ENCODE measurements at places on chromosomes 16 and 17.
A peak's percentile ranks its signal among the peaks of the same experiment; 100 is the strongest.

DNA sequence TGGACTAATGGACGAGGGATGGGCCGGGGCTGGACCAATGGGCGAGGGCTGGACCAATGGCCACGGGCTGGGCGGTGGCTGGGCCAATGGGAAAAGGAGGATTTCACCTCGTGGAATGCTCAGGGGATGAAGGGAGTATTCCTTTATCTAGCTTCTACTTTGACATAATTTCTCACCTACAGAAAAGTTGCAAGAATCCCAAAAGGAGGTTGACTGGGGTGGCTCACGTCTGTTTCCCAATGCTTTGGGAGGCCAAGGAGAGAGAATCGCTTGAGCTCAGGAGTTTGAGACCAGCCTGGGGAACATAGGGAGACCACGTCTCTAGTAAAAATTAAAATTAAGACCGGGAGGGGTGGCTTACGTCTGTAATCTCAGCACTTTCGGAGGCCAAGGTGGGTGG is 5.7 kb upstream of the FLYWCH1 start:
- no peak for DNase-seq

GRCh38 chr16:26128296-26128695 is 436.5 kb downstream of the HS3ST4 start:
- no peak for DNase-seq

DNA sequence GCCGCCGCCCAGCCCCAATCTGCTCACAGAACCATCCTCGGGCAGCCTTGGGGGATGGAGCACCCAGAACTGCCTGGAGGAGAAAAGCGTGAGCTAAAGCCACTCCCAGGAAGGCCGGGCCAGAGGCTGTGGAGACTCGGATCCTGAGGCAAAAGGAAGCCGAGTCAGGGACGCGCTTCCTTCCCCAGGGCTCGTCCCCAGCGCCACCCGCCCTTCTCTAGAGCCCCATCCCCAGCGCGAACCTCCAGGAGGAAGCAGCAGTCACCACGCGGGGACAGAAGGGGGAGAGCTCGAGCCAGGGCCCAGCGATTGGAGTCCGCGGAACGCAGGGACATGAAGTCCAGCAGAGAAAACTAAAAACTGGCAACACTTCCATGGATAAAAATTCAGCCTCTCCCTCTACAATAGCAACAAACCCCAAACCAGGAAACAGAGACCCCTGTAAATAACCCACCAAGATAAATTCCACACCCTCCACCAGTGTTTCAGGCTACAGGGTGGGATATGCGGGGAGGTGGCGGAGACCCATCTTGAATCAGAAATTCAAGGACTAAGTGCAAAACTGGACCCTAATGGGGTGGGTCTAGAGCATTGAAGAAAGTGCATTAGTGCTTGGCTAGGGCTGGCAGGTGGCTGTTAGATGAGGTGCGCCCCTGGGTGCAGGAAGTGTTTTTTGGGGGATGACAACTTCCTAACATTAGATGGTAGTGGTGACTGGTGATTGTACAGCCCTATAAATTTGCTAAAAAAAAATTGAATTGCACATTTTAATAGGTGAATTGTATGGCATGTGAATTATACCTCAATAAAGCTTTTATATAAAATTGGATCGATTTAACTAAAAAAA is 116.1 kb upstream of the METRNL start:
- peak; percentile 62 for DNase-seq

- DNase-seq: no peak
These were observed 36.3 kb downstream of the SLC47A1 start for GRCh38 chr17:19569785-19570543.

GRCh38 chr16:50994995-50995394 is 156.1 kb downstream of the SALL1 start:
- DNase-seq: no peak

- DNase-seq: no peak
These were observed 255.5 kb upstream of the N4BP1 start for GRCh38 chr16:48865520-48865919.

DNA sequence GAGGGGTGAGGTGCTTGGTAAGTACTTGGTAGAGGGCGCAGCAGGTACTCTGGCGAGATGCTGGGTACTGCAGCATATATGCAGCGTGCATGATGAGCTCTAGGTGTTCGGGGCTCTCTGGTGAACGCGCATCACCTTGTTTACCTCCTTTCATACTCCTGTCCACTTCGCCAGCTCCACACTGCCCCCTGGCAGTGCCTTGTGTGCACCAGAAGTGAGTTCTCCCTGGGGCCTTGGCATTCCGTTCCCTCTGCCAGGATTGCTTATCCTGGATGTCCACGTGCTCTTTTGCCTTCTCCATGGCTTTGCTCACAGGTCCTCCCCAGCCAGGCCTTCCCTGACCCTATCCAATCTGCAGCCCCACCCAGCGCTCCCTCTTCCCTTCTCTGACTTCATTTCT is 154.2 kb downstream of the MRM1 start:
- DNase-seq: no peak

DNA sequence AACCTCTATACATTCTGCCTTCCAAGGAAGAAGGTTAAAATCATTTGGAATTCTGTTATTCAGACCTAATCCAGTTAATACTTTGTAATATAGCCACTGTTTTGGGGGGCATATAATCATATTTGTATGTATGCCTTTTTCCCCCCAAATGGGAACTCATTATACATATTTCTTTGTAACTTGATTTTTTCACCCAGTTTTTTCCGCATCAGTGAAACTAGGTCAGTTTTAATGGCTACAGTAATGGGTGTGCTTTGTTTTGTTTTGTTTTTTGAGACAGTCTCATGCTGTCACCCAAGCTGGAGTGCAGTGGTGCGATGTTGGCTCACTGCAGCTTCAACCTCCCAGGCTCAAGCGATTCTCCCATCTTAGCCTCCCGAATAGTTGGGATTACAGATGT is 54.9 kb downstream of the WWP2 start:
- DNase-seq: no peak

DNA sequence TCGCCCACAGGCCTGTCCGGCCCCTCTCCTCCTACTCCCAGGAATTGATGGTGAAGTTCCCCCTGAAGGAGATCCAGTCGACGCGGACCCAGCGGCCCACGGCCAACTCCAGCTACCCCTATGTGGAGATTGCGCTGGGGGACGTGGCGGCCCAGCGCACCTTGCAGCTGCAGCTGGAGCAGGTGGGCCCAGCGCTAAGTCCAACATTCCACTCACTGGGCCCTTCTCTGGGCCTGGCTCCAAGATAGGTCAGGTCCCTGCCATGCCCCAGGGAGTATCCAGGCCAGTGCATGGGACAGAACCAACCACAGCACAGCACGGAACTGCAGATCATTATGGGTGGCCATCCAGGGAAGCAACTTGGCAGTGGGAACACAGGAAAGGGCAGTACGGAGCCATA is 9.9 kb upstream of the ALKBH5 start:
- DNase-seq: no peak

- DNase-seq: no peak
These were observed 101.9 kb upstream of the COX10 start for GRCh38 chr17:13967416-13967815.

DNA sequence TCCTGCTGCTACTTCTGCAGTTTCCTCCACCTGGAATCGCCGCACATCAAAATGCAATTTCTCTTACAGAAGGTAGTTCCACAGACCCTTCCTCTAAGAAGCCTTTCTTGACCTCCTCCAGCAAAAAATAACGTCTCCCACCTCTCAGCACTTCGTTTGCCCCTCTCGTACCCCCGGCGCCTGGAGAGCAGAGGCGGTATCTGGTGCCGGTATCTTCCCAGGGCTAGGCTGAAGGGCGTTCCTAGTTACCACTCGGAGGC is 482 bp downstream of the DCTPP1 start:
- no peak for DNase-seq

GRCh38 chr17:81018044-81018802 is 16.7 kb upstream of the BAIAP2 start:
- no peak for DNase-seq

- DNase-seq: no peak
These were observed 3.5 kb upstream of the CXCL16 start for GRCh38 chr17:4743216-4743615.

DNA sequence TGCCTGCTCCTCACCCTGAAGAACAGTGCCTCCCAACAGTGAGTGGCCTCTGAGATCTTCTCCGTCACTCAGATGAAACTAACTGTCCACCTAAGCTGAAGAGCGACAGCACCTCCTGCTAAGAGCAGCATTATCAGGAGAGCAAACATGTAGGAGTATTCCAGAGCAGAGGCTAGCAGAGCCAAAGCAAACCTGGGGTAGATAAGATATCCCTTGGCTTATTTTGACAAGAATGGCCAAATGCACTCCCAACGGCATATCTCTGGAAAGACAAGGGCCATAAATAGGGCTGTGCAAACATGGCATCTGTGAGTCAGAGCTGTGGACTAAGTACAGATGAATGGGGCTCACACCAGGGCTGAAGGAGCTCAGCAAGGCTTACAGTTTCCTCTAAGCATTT is 96.3 kb downstream of the NDEL1 start:
- no peak for DNase-seq

DNA sequence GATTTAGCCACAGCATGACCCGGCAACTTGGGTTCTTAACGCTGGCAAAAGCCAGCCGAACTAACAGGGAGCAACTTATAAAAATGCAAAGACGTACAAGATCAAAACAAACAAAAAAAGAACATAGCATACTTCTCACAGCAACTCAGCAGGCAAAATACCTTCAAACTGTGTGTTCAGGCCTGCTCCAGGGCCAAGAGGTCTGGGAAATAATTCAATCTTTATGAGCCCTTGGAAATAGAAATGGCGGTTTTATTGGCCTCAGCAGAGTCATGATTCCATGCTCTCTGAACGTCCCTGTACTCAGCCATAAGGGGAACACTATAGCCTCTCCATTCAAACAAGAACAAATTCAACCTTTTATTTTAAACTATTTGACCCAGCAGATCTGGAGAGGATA is 101.3 kb upstream of the C17orf78 start:
- DNase-seq: no peak

GRCh38 chr16:75599452-75600277 is 23.4 kb downstream of the ADAT1 start:
- no peak for DNase-seq

- no peak for DNase-seq
These were observed 1.8 kb upstream of the TELO2 start for GRCh38 chr16:1491327-1491726.

GRCh38 chr17:8520981-8521380 is 85.3 kb downstream of the NDEL1 start:
- peak; percentile 35 for DNase-seq

DNA sequence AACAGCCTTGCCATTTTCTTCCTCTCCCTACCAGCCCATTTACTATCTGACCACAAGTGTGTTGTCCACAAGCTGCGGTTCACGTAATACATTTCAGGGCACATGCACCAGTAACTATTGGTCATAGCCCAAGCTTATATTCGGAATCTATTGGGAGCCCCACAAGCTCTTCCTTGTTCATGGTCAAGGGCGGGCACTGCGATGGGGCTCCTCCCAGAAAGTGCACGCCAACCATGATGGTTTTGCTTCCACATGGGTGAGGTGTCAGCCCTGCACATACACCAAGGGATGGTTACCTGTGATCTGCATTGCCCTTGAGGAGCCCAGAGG is 12.1 kb downstream of the THRA start:
- DNase-seq: no peak

- DNase-seq: no peak
These were observed 3.3 kb downstream of the CHCT1 start for GRCh38 chr17:60425626-60426025.

DNA sequence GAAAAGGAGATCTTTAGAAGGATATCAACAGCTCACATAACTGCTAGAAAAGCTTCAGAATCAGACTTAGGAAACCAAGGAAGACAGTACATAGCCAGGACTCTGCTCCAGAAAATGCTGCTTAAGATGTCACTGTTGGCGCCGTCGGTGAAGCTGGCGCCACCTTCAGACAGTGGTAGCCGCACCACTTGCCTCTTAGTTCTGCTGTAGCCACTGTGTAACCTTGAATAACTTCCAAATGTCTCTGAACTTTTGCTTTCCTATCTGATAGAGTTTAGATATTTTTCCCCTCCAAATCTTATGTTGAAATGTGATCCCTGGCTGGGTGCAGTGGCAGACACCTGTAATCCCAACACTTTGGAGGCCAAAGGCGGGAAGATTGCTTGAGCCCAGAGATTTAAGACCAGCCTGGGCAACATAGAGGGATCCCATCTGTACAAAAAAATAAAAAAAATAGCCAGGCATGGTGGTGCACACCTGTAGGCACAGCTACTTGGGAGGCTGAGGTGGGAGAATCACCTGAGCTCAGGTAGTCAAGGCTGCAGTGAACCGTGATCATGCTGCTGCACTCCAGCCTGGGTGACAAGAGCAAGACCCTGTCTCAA is 6.3 kb upstream of the USP31 start:
- no peak for DNase-seq

- DNase-seq: no peak
These were observed 36.4 kb downstream of the KLHDC4 start for GRCh38 chr16:87729266-87729954.

- DNase-seq: no peak
These were observed 174.3 kb upstream of the TBX2 start for GRCh38 chr17:61225178-61225882.

DNA sequence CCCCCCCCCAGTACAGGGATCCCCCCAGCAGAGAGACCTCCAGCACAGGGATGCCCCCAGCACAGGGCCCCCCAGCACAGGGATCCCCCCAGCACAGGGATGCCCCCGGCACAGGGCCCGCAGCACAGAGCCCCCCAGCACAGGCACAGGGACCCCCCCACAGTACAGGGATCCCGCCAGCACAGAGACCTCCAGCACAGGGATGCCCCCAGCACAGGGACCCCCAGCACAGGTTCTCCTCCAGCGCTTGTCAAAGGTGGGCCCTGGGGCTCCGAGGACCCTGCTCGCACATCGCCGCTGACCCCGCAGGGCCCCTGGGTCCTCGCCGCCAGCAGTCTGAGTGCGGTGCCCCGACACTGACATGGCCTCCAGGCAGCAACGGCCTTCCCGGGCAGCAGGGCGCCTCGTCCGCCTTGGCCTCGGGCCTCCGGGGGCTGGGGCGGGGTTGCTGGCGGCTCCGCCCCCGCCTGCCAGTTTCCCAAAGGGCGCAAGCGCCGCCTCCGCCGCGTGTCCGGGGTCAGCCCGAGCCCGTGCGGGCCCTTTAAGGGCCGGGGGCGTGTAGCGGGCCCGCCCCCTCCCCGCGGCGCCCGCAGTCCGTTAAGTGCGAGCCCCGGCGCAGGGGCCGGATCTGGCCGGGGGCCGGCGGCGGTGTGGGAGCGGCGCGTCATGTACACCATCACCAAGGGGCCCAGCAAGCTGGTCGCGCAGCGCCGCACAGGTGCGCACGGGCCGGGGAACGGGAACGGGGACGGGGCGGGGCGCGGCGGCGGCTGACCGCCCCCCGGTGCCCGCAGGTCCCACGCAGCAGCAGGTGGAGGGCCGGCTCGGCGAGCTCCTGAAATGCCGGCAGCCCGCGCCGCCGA is at the start of gene MCRIP2:
MCRIP2 (plus strand) TSS at position 503 of the 863 bp plus-strand sequence; CDS start at position 667, 164 bp downstream.
- DNase-seq: peak; percentile 39
